ENCODE measurements at places on chromosomes 1 and 21. TPM values are rescaled to one million over a fixed set of nuclear protein-coding genes. Genes with fewer than 3 reads are reported as not detected.

- DNase-seq = no peak
These were observed 66.1 kb upstream of the ACTL8 start for GRCh38 chr1:17689011-17689410.

DNA sequence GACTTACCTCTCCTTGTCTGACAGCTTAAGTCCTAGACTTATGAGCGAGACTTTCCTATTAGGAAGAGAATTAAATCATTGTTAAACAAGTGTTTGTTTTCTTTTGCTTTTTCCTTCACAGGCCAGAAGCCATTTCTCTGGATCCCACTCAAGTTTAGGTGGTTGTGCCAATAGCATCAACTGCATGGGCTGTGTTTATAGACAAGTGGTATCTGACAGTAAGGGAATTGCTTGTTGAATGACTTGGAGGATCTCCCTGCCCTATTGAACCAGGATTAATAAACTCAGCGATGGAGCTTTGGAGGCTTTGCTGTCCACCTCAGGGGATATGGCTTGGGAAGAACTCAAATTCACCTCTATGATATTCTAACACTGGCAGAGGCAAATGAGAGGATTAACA lies 43.7 kb downstream of the UTP25 start:
- no peak for DNase-seq

GRCh38 chr1:243507001-243507671 lies 251.3 kb downstream of the SDCCAG8 start:
- no peak for DNase-seq

UTS2 gene
- total RNA-seq = not detected

MYOG gene
- not detected for total RNA-seq

TMPRSS15 gene
- total RNA-seq = not detected
